ENCODE measurements at places on chromosomes 16 and 17. TPM values are rescaled to one million over a fixed set of nuclear protein-coding genes. Genes with fewer than 3 reads are reported as not detected.

Gene EVI2B
- polyA plus RNA-seq, result 0.32 TPM

DNA sequence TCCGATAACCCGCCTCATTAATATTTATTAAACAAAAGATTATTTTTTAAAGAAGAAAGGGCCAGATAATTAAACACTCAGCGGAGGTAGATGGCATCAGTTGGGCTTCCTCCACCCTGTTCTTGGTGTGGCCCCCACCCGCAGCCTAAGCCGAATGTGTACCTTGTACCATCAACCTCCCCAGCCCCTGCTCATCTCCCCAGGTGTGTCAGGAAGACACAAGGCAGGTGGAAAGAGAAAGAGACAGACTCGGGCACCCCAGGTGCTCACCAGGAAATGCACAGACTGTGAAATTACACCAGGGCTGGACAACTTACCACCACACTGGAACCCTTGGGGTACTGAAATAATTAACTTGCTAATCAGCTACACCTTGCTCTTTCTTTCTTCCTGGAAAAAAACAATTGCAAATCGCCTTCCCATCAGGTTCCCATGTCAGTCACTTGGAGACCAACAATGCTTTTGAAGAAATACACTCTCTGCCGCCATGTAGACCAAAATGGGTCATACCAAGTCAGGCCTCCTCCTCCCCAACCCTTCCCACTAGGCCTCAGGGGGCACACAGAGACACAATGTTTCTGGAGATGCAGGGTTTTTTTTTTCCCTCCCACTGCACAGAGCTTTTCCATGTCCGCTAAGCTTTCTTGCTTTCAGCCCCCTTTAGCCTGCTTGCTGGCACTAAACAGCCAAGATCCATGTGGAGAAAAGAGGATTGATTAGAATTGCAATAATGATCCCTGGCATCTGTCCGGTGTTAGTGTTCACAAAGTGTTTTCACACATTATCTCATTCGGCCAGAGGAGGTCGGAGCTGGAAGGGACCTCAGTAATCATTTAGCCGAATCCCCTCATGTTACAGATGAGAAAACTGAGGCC lies 8.6 kb upstream of the LHX1 start:
- no peak for DNase-seq

GRCh38 chr16:10022098-10022497 lies 160.1 kb downstream of the GRIN2A start:
- DNase-seq, result no peak

DNA sequence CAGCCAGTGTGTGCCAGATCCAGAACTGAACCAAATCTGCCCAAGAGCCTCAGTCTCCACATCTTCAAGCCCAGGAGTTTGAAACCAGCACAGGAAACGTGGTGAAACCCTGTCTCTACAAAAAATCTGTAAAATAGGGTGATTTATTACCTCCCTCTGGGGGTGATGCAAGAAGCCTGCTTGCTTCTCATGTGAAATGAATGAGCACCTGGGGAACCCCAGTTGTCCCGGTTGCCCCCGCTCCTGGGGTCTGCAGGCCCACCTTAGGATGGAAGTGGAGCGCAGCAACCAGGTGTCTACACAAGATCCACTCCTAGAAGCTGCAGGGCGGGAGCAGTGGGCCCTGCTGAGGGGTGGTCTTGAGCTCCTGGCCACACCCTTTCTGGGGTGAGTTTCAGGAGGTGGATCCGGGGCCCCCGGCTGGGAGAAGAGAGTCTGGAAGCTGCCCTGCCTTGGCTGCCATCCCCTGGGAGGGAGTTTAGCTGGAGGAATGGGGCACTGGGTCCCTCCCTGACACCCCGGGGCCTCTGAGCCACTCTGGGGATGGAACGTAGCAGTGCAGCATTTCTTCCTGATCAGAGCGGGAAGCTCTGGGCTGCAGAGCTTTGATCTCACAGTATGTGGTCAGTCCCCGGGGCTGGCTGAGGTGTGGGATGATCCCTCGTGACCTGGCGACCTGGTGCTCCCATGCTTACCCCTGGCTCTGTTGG lies 117.8 kb downstream of the RAB11FIP4 start:
- no peak for DNase-seq

DNA sequence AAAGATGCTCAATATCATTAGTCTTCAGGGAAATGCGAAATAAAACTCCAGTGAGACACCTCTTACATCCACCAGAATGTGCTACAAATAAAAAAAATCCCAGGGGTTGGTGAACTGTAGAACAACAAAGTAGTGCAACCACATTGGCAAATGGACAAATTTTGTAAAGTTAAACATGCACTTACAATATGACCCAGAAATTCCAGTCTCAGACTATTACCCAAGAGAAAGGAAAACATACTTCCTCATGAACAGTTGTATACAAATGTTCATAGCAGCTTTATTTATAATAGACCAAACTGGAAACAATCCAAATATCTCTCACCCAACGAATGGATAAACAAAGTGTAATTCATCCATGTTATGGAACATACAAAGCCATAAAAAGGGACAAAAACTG lies 239.5 kb downstream of the ABCC12 start:
- no peak for DNase-seq

- no peak for DNase-seq
These were observed 37.8 kb downstream of the CDH8 start for GRCh38 chr16:61998460-61998859.

- no peak for DNase-seq
These were observed 586 bp downstream of the CACNG1 start for GRCh38 chr17:67044940-67045339.

DNA sequence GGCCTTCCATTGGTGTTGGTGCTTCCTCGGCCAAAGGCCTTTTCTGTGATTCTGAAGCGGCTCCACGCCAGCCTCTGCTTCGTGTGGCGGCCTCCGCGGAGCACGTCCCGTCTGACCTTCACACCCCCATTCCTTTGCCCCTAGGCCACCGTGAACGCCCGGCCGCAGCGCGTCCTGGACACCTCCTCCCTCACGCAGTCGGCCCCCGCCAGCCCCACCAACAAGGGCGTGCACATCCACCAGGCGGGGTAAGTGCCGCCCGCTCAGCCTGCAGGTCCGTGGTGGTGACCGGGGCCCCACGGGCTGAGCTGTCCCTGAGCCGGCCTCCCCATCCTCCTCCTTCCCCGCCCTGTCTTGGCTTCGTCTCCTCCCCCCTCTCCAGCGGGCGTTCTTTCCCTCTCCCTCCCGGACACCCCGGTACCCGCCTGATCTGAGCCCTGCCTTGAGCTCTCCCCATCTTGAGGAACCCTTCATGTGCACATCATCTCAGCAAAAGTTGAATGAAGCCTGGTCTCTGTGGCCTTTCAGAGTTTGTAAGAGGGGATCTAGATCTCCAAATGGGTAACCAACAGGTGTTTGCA lies 69.0 kb upstream of the CHMP6 start:
- DNase-seq, result no peak

GRCh38 chr16:54546521-54546920 lies 259.9 kb upstream of the IRX3 start:
- no peak for DNase-seq

Gene OR4D1
- polyA plus RNA-seq, result not detected

Gene ATP2C2
- polyA plus RNA-seq, result 0.96 TPM

Gene AOC3
- polyA plus RNA-seq, result 0.18 TPM

Gene PERCC1
- not detected for polyA plus RNA-seq

- no peak for DNase-seq
These were observed 30.0 kb downstream of the USP10 start for GRCh38 chr16:84729716-84730320.

GRCh38 chr17:34755981-34756636 lies 176.7 kb downstream of the TMEM132E start:
- DNase-seq, result no peak

GRCh38 chr16:30355954-30356308 lies 823 bp upstream of the CD2BP2 start:
- DNase-seq, result no peak

Gene RSKR
- polyA plus RNA-seq, result 6.6 TPM

DNA sequence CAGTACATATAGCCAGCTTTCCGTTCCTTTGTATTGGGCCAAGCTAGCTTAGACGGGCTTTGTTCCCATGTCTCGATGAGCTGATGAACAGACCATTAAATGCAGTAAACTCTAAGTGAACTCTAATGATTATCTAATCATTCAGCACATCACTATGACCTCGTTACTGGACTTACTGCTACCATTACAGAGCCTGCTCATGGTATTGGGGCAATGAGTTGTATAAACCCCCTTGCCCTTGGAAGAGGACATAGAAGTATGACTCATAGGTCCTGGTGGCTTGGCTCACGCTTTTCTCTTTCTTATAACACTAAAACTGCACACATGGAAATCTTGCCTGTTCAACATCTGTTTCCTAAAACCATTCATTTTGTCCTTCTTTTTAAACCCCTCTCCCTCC lies 93.6 kb upstream of the DYNLRB2 start:
- DNase-seq, result no peak

Gene SLC16A13
- polyA plus RNA-seq, result 2.7 TPM

Gene THRA
- 4.5 TPM for polyA plus RNA-seq

DNA sequence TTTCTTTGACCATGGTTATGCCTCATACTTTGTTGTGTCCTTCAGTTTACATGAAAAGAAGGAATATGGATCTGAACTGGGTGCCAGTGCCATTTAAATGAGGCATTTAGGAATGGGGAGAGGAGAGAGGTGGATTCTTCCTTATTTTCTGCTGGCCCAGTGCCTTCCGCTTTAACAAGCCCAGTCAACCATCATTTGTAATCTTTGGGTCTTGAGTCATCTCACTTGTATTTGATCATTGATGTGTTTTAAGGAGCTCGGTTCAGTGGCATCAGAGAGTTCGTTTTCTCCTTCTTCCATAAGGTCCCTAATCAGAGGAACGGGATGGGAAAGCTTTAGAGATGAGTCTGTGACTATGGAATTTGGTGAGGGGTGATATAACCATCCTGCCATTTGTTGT lies 334.9 kb downstream of the WWOX start:
- DNase-seq, result no peak

- no peak for DNase-seq
These were observed 10.7 kb downstream of the DLX3 start for GRCh38 chr17:49984283-49984682.

GRCh38 chr16:27945233-27945973 lies 118.1 kb downstream of the GSG1L start:
- DNase-seq, result no peak

- DNase-seq, result no peak
These were observed 40.7 kb downstream of the ABCA5 start for GRCh38 chr17:69286257-69286656.

- no peak for DNase-seq
These were observed 38.3 kb downstream of the REXO5 start for GRCh38 chr16:20844588-20844987.

Gene SLC6A2
- 0.10 TPM for polyA plus RNA-seq

GRCh38 chr17:27793906-27794569 lies 6.3 kb downstream of the NOS2 start:
- no peak for DNase-seq

DNA sequence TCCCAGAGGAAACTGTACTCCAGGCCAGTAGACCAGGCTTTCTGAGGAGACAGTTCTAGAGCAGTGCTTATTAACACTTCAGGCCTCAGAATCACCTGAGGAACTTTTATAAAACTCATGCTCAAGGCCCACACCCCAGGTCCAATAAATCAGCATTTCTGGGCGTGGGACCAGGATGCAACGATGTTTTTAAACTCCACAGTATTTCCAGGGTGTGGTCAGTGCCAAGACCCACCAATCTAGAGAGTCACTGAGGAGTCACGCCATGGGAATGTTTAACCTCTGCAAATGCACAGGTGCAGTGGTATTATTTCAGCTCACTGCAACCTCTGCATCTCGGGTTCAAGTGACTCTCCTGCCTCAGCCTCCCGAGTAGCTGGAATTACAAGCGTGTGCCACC lies 3.9 kb upstream of the TRPV1 start:
- DNase-seq, result no peak

Gene KRTAP4-4
- polyA plus RNA-seq, result not detected

Gene CASKIN1
- 0.45 TPM for polyA plus RNA-seq

DNA sequence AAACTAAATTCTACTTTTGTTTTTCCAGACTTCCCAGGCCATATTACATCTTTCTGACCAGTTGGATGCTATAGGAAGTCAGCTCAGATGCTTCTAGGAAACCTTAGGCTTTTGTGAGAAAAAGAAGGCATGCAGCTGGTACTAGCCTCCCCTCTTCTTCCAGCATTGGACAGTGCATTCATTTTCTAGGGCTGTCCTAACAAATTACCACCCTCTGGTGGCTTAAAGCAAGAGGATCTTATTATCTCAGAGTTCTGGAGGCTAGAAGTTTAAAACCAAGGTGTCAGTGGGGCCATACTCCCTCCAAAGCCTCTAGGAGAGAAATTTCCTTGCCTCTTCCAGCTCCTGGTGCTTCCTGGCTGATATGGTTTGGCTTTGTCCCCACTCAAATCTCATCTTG lies 467.8 kb downstream of the SLC39A11 start:
- DNase-seq, result no peak

- DNase-seq, result no peak
These were observed 41.6 kb upstream of the SLC5A10 start for GRCh38 chr17:18910326-18910725.

DNA sequence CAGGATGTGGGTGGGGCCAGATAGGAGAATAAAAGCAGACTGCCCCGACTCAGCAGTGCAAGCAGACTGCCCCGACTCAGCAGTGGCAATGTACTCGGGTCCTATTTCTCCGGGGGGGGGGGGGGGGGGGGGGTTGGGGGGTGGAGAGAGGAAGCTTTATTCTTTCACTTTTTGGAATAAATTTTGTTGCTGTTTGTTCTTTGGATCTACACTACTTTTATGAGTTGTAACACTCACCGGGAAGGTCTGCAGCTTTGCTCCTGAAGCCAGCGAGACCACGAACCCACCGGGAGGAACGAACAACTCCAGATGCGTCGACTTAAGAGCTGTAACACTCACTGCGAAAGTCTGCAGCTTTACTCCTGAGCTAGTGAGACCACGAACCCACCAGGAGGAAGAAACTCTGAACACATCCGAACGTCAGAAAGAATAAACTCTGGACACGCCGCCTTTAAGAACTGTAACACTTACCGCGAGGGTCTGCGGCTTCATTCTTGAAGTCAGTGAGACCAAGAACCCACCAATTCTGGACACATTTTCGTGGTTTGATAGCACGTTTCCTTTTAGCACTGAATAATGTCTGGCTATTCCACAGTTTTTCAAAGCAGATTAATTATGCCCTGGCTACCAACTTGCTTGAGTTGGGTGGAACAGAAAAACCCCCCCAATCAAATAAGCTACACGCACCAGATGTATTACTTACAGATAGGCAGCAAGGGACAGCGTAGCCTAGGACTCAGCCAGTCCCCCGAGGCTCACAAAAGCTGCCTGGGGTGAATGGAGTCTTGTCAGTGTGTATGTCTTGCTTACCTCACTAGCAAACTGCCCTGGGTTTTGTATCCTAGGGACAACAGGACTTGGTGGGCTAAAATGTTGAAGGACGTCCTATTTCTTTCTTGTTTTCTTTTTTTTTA lies 11.9 kb downstream of the FZD2 start:
- DNase-seq, result no peak

DNA sequence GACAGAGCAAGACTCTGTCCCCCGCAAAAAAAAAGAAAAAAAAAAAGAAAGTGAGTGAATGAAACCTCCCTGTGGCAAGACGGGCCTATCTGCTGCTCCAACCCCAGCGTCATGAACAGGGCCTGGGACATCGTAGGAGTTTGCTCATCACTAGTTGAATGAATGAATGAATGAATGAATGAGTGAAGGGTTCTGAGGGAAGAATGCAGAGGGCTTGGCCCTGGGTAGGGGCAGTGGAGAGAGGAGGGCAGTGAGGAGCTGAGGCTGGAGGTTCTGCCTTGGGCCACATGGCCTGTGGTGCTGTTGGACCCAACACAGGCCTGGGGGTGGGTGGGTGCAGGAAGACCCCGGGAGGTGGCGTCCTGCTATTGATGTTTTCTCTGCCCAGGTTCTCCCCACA lies 125.5 kb upstream of the CIBAR2 start:
- no peak for DNase-seq

Data from keratinocyte (primary cell).